ENCODE measurements at places on chromosomes 2 and 18.

DNA sequence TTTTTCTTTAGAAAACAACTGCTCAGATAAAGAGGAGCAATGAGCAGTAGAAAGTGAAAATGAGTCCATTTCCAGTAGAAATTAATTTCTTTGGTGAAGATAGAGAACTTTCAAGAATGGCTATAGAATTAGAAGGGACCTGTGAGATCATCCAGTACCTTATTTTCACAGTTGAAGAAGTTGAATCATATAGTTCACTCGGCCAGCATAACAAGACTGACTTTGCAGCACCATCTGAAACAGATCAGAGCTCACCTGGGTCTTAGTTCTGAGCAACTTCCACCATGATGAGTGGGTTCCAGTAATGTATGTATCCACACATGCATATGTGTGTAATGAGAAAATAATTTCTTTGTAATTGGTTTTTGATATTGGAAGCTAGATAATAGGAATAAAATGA, 58.6 kb downstream of the CERS6 start:
- DNase-seq = no peak

- DNase-seq = no peak
These were observed 435 bp downstream of the ZNF532 start for GRCh38 chr18:58865033-58865590.

- DNase-seq = no peak
These were observed 177.9 kb downstream of the CYRIA start for GRCh38 chr2:16487686-16488085.

GRCh38 chr2:109265369-109265768, 136.4 kb downstream of the SH3RF3 start:
- DNase-seq = no peak

Measured in lower lobe of right lung (tissue), 2 donors.